Vagina (tissue), 2 donors: ENCODE measurements at places on chromosomes 6 and 20. TPM values are rescaled to one million over a fixed set of nuclear protein-coding genes. Genes with fewer than 3 reads are reported as not detected.

CPXM1 gene
- total RNA-seq = 19.4 TPM

KHDRBS2 gene
- total RNA-seq = 1.7 TPM

FAM217A gene
- not detected for total RNA-seq

CRISP2 gene
- not detected for total RNA-seq

- H3K36me3 ChIP-seq = no peaks in the 10 kb centered on the region
- H3K4me3 ChIP-seq = no peak overlapping the region
- no peaks in the 10 kb centered on the region for H3K27me3 ChIP-seq
- no peaks in the 10 kb centered on the region for H3K4me1 ChIP-seq
- H3K27ac ChIP-seq = no peak overlapping the region
These were observed 23.9 kb downstream of the RPRD1B start for GRCh38 chr20:38057351-38057972.

GRCh38 chr20:59721386-59721785 lies 117.0 kb downstream of the PHACTR3 start:
- no peak for DNase-seq
- no peaks in the 10 kb centered on the region for H3K27me3 ChIP-seq
- no peak overlapping the region for H3K4me3 ChIP-seq
- no peaks in the 10 kb centered on the region for H3K4me1 ChIP-seq
- H3K36me3 ChIP-seq = no peaks in the 10 kb centered on the region

PRKN gene
- 4.9 TPM for total RNA-seq

EPB41L1 gene
- total RNA-seq = 54.8 TPM

GRCh38 chr6:84119277-84119676 lies 85.7 kb downstream of the MRAP2 start:
- H3K4me1 ChIP-seq = no peaks in the 10 kb centered on the region
- no peaks in the 10 kb centered on the region for H3K36me3 ChIP-seq
- H3K27ac ChIP-seq = no peak overlapping the region
- no peak overlapping the region for H3K4me3 ChIP-seq

SLC17A5 gene
- 10.1 TPM for total RNA-seq

GRCh38 chr20:7010527-7010926 lies 243.0 kb downstream of the BMP2 start:
- no peak for DNase-seq
- H3K36me3 ChIP-seq = no peaks in the 10 kb centered on the region
- no peaks in the 10 kb centered on the region for H3K27me3 ChIP-seq
- H3K4me1 ChIP-seq = no peaks in the 10 kb centered on the region
- no peak overlapping the region for H3K4me3 ChIP-seq

DNA sequence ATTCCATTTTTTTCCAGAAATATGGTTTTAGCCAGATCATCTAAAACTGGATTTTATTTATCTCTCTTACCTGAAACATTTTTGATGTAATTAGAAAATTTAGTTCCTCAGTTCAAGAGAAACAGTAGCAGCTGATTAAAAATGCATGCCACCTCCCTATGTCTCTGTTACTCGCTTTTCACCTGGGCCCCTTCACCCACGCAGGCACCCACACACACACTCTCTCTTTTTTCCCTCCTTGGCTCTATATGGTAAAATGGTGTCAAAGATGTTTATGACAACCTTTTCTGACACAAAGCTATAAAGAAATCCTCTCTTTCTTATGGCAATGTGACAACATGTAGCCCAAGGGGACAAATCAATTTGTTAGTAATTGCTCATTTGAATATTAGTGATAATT lies 5.8 kb upstream of the SGK1 start:
- H3K36me3 ChIP-seq = no peaks in the 10 kb centered on the region
- no peaks in the 10 kb centered on the region for H3K4me1 ChIP-seq
- DNase-seq = no peak
- H3K27me3 ChIP-seq = no peaks in the 10 kb centered on the region
- H3K27ac ChIP-seq = no peak overlapping the region
